ENCODE measurements at places on chromosomes 2 and 18. TPM values are rescaled to one million over a fixed set of nuclear protein-coding genes. Genes with fewer than 3 reads are reported as not detected.

The SKOR2 gene
- total RNA-seq = not detected

DNA sequence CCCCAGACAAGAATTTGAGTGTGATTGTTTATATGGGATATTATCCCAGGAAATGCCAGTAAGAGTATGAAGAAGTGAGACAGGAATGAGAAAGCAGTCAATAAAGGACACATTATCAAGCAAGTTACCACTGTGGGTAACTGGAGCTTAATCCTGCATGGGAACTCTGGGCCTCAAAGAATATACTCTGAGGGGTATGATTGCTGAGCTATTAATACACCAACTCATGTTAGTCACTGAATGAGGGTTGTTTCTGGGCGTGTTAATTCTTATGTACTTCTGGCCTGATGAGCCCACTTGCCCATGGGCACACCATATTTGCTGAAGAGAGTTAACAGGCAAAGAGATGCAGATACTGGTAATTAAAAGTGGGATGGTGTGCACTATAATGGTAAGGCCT is 26.6 kb upstream of the PAIP2B start:
- no peak for DNase-seq

- DNase-seq = no peak
Observed at GRCh38 chr2:189300916-189301315, 121.4 kb upstream of the COL5A2 start.

DNA sequence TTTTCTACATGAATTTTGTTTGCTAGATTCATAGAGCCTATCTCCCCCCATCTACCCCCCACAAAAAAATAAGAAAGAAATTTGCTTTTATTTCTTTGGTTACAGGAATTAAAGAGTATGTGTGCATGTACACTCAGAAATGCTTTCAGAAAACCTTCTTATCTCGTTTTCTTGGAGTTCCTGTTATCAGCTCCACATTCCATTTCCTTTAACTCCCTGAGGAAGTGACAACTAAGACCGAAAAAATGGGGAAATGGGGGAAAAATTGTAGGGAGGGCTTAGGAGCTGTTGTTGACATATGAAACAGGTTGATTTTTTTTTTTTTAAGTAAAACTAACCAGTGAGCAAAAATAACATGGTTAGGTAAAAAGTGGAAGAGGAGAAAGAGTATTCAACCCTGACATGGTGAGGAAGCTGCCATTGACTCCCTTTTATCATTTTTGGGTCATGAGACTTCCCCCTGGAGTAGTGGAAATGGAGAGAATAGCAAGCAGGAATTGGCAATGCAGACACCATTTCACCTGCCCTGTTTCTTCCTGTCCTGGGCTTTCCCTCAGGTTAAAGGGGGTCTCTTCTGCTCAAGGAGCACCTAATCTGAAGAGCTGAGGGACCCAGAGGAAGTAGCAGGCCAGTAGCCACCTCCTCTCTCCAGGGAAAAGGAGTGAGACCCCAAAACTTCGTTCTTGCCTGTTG is 93.5 kb downstream of the OSBPL6 start:
- DNase-seq = no peak

All from mucosa of descending colon (tissue), 3 donors.